ENCODE measurements at places on chromosomes 11 and 22.
A peak's percentile ranks its signal among the peaks of the same experiment; 100 is the strongest.

GRCh38 chr11:33885338-33886005 lies 6.4 kb downstream of the LMO2 start:
- DNase-seq: peak; percentile 36

- DNase-seq: no peak
Measured at GRCh38 chr11:38274031-38274430, 1676.0 kb upstream of the RAG2 start.

- DNase-seq: peak; percentile 27
Measured at GRCh38 chr11:77636731-77637344, 756 bp downstream of the CLNS1A start.

DNA sequence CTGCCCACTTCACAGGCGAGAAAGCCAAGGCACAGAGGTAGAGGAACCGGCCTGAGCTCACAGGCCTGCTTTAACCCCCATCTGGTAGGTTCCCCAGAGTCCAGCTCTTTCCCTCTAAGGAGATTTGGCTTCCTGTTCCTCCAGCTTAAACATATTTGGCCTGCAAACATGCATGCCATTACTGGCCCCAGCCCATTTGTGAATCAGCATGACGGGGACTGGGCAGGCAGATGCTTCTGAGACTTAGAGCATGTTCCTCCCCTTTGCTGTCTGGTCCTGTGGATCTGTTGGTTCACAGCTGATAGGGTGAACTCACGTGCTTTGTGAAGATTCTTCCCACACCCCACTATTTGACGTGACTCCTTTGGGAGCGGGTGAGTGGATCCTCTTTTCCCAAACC lies 12.6 kb downstream of the CHST1 start:
- DNase-seq: no peak

DNA sequence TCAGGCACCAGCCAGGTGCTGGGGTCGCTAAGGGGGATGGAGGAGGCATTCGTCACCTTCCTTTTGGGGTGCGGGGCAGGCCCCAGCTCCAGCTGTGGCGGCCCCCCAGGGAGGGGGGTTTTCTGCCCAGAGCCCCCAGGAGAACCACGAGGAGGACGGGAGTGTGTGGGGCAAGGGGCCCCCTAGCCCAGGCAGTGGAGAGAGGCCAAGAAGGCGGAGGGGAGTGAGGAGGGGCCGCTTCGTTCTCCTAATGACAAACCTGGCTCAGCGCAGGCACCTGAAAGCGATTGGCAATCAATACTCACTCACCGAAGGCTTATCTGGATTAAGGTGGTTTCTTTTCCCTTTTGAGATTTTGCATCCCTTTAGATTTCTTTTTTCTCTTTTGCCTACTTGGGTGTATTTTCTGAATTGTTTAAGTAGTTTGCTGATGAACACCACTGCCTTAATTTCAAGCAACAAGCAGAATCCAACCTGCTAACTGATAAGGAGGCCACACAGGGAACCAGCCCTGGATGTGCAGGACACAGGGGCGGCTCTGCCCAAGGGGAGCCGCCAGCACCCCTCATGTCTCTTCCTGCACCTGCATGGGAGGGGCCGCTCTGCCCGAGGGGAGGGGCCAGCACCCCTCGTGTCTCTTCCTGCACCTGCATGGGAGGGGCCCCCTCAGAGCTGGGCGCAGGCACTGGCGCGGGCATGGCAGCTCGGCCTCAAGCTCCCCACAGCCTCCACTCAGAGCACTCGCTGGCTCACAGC lies 122.3 kb downstream of the BRD1 start:
- DNase-seq: no peak

DNA sequence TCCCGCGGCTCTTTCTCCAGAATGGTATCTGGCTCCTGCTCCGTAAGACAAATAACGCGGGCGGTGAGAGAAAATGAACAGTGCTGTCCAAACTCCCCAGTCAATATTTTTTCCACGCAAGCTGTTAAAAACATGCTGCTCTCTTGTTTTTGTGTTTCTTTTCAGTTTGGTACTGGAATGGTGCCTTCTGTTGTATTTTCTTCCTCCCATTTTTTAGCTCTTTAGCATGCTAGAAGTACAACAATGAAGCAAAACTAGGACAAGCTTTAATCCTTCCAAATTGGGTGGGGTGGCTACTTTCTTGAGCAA lies 599 bp upstream of the PPP2R1B start:
- DNase-seq: no peak

GRCh38 chr11:18707811-18708340 lies 9.3 kb downstream of the TMEM86A start:
- peak; percentile 21 for DNase-seq

- DNase-seq: peak; percentile 76
Measured at GRCh38 chr22:40434745-40435144, 64.4 kb downstream of the SGSM3 start.

GRCh38 chr22:49763696-49764095 lies 64.0 kb downstream of the BRD1 start:
- DNase-seq: no peak

GRCh38 chr11:75303544-75304224 lies 47.8 kb downstream of the ARRB1 start:
- no peak for DNase-seq

DNA sequence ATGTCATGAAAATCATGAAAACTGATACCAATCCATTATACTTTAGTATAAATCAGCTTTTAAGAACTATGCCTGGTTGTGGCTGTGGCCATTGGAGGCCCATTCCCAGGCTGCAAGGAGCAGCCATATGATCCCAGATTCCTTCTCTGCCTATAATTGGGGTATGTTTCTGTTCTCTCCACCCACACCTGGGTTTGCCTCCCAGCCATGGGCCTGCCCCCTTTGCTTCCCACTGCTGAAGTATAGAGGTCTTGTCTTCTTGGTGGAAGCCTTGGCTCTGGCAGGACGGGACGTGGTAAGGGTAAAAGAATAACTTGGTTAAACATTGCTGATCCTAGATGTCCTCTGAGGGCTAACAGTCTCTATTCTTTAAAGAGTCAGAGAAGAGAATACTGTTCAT lies 2.4 kb downstream of the MICAL2 start:
- DNase-seq: no peak

DNA sequence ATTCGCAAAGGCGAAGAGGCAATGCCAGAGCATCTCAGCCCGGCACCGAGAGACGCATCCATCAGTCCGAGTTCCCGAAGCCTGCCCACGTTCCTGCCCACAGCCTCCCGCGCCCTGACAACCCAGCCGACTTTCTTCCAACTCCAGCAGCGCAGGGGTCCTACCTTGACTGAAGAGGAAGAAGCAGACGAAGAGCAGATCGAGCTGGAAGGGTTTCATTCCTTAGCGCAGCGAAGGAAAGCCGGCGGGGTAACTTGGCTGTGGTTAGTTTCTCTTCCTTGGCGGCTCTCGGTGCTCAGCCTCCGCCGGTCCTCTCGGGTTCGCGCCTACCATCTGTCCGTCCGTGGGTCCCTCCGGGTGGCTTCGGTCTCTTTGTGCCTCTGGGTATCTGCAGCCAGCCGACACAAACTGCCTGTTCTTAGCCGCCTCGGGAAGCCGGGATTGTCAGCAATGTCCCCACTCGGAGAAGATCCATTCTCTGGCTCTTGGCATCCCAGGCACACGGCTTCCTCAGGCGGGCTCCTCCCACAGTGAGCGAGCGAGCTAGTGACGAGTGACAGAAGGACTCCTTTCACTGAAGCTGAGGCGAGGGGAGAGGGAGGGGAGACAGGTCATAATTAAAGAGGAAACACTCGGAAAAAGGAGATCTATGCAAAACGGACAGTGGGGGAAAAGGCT lies at the start of gene KIRREL3:
Gene KIRREL3, minus strand, starts transcription at position 480 of the 678 bp plus-strand sequence.
- no peak for DNase-seq

GRCh38 chr22:22164541-22165272 lies 79.9 kb upstream of the VPREB1 start:
- no peak for DNase-seq

DNA sequence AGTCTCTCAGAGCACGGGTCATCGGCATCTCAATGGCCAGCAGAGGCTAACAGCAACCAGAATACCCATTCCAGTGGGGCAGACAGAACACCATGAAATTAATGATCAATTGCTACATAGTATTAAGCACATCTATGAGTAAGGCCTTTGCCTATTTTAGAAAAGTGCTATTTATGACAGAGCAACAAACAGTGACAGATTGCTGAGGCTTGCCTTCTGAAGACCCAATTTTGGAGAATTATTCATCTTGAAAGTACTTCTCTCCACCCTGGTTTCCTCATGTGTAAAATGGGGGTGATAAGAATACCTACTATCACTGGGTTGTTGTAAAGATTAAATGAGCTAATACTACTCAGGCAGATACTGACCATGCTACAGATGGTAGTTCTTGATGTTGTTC lies 232.7 kb downstream of the TENM4 start:
- DNase-seq: no peak

DNA sequence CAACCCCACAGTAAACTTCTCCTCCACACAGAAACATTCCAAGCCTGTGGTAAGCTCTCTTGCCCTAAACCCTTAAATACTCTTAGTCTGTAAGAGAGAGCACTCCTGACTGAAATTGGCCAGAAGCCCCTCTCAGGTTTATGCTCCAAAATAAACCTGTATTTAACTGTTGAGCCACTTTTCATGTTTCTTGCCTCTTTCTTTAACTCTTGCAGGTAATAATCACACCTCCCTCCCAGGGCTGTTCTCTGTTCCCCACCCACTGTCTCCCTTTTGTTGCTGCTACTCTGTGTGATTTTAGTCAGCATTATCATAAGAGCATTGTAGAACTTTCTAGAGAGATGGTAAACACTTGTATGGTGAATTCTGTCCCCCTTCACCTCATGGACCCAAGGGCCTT lies 2.1 kb upstream of the IFT27 start:
- DNase-seq: no peak

DNA sequence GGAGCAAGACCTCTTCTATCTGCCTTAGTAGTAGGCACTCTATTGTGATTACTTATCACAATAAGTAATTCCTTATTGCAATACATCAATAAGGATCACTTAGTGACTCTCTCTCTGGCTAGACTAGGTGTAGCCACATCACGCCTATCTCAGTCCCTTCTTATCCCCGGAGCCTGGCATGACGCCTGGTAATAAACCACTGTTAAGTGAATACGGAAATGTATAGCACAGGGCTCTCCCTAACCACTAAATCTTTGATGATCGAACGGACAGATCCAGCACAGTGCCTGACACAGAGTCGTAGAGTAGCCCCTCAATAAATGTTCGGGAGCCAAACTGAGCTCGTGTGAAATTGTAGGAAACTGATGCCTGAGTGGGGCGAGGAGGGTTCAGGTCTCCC lies 143.3 kb downstream of the FBXO7 start:
- no peak for DNase-seq

DNA sequence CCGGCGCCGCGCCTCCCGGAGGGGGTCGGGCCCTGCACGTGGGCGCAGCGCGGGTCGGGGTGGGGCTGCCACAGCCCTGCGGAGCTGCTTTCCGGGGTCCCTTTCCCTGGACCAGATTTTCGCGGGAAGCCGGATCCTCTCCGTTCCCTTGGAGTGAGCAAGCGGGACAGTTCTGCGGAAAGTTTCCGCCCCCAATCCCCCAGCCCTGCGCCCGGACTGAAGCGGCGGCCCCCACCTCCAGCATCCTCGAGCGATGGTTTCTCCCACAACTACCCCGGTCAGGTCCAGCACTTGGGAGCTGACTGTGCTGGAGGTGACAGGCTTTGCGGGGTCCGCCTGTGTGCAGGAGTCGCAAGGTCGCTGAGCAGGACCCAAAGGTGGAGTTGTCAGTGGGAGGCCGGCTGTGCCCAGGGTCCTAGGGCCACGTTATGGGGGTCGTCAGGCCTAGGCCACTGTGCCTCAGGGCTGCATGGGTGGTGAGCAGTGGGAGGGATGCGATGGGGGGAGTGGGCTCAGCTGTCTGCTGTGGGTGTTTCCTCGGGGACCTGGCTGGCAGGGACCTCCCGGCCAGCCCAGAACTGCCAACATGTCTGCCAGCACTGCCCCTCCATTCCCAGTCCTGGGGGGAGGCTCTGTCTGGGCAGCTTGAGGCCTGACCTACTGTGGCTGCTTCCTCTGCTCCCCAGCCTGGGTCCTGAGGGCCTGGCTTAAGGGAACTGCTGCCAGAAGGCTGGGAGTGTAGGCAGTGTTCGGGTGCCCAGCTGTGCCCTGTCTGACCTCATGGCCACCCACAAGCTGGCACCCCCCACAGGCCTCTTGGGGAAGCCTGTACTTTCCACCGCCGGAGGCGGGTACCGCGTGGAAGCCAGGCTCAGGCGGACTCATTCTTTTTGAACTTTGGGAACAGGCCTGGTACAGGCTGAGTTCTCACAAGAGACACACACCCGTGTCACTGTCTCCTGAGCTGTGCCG lies 726 bp downstream of the ST3GAL4 start:
- peak; percentile 96 for DNase-seq

DNA sequence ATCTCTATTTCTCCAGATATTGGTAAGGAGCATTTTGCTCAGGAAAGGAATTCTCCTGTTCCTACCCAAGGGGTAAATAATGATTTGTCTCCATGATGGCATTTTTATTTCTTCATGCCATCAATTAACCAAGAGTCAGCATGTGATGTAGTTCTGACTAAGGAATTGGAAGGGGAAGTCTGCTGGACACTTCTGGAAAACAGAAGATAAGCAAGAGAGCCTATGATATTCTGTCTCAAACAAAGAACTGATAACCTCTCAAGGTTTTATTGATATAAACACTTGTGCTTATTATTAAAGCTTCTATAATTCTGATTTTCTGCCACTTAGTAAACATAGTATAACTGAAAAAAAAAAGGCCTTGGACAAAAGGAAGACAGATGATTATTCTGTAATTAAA lies 673.0 kb upstream of the CHORDC1 start:
- DNase-seq: no peak

DNA sequence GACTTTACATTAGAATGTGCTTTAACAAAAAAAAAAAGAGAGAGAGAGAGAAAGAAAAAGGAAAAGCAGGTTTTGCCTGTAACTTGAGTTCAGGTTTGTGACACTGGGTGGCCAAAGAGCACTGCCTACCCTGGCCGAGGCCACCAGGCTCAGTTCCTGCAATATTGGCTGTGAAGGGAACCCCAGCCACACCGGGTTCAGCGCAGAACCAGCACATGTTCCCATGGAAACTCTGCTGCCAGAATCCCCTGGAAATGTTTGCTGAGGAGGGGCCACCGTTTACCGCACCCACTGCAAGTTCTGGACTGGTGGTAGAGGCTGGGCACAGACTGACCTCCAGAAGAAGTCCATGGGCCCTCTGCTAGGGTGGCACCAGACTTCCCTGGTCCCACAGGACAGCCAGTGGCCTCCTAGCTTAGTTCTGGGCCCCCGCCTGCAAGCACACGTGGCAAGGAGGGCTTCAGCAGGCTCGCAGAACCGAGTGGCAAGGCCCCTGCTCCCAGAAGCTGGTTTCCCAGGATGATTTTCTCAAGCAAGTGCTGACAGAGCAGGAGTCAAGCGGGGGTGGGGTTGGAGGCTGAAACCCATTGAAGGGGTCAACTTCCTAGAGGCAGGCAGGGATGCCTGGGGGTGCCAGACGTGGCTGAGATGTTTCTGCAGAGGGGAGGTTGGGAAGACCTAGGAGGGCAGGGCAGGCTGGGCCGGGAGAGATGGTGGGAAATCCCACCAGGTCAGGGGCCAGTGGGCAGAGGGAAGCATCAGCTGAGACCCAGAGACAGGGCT lies 51.2 kb downstream of the NFAM1 start:
- DNase-seq: no peak

- DNase-seq: no peak
Measured at GRCh38 chr11:58829786-58830185, 14.7 kb downstream of the GLYATL2 start.

- no peak for DNase-seq
Measured at GRCh38 chr11:985406-985805, 51.1 kb downstream of the MUC6 start.

- DNase-seq: no peak
Measured at GRCh38 chr22:25051983-25052710, 99.6 kb downstream of the KIAA1671 start.

GRCh38 chr11:12979928-12980689 lies 29.0 kb upstream of the RASSF10 start:
- DNase-seq: no peak
